ENCODE measurements at places on chromosomes 3 and 15. TPM values are rescaled to one million over a fixed set of nuclear protein-coding genes. Genes with fewer than 3 reads are reported as not detected.

AP3S2 gene
- 88.5 TPM for polyA plus RNA-seq

FETUB gene
- not detected for polyA plus RNA-seq

IQSEC1 gene
- 20.7 TPM for polyA plus RNA-seq

NPHP3 gene
- polyA plus RNA-seq = 4.4 TPM

CERS3 gene
- not detected for polyA plus RNA-seq
